ENCODE measurements at places on chromosomes 7 and 10.

DNA sequence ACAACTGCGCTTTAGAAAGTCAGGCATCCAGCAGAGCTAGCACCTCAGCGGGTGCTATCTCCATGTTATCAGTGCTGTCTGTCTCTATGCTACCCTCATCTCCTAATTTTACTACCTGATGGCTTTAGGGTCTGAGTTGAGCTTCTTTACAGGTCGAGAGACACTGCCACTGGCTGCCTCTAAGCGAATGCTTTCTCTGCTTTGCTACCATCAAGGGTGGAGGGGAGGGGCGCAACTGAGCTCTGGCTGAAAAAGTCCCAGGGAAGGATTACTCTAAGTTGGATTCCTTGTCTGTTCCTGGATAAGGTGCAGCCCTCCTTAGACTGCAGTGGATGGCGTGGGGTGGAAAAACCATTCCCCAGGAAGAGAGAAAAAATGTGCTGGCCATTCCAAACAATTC lies 105.7 kb downstream of the CDK14 start:
- DNase-seq, result no peak

DNA sequence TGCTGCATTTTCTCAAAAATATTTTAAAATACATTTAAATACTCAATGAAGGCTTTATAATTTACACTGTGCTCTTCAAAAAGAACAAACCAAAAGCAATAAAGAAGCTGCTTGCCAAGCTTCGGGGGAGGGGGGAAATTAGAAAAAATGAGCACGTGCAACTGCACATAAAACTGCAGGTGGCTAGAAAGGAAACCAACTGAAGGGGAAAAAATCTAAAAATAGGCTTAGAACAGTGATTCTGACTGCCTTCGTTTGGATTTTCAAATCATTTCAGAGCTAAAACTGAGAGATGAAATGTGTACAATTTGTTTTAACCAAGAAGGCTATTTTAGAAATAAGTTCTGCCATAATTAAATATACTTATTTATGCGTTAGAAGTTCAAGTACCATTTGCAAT lies 61.4 kb downstream of the ABI1 start:
- no peak for DNase-seq

DNA sequence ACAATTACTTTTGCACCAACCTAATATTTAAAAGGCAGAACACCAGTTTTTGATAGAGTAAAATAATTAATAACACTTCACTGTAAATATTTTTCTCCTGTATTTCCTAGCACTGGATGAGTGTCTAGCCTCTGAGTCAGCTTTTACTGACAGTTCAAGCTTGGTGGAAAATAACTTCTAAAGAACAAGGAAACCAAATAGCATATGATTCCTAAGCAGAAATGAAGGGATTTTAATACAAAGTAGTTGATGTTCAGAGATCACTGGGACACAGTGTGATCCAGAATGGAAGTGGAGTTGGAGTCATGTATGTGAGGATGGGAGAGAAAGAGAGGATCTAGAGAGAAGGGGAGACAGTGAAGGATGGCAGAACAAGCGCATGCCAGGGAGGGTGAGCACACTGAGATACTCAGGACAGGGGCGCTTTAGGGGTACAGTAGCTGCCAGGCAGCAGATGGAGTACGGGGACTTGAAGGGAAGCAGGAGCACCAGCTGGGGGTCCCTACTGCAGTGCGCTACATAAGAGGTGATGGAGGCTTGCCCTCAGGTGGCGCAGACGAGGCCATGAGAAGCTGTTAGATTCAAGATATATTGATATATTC lies 117.9 kb upstream of the KLF6 start:
- DNase-seq, result no peak

- DNase-seq, result no peak
Observed at GRCh38 chr10:110069502-110069982, 61.8 kb downstream of the ADD3 start.

DNA sequence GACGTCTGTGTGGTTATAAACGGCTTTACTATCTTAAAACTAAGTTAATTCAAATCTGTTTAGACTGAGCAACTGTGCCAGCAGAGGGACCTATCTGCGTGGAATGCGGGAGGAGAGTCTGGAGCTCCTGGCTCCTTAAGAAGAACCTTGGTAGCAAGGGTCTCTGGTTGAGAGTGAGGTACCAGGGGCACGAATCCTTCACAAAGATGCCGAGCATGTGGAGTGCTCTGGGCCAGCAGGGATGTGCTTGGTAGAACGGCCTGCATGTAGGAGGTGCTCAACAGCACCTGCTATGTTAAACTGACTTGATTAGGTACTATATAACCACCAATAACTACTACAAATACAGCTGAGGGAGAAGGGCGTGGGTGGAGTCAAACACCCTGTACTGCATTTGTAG lies 102.6 kb downstream of the VIPR2 start:
- DNase-seq, result no peak

DNA sequence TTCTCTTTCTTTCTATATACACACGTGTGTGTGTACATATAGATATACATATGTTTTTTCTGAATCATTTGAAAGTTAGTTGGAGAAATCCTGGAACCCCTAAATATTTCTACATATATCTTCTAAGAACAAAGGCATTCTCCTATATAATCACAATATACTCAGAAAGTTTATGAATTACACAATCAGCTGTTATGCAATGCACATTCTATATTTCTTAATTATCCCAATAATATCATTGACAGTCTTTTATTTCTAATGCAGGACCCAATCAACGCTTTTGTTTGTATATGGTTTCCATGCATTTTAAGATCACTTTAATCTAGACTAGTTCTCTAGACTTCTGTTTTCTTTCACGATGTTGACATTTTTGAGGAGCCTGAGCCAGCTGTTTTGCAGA lies 27.7 kb upstream of the ZNF746 start:
- DNase-seq, result no peak

DNA sequence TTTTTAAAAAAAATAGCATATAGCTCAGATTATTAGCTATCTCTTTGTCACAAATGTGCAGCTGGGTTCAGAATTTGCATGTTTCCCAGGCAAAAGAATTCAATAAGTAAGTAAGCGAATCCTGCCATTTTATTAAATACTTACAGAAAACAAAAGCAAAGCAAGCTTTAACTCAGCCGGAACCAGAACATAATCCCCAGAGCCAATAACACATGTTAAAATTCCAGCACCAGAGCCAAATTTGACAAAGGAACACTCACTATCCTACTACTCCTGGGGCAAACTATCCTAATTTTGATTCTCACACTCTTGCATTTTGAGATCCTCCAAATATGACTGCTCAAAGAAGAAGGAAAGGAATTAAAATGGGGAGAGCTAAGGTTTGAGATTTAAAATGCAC lies 32.6 kb downstream of the LRRTM3 start:
- no peak for DNase-seq

- DNase-seq, result no peak
Observed at GRCh38 chr7:137647905-137648565, 198.7 kb downstream of the DGKI start.

- DNase-seq, result no peak
Observed at GRCh38 chr7:106657085-106657991, 3.6 kb downstream of the CCDC71L start.

- DNase-seq, result no peak
Observed at GRCh38 chr10:36089790-36090440, 447.8 kb upstream of the FZD8 start.

- no peak for DNase-seq
Observed at GRCh38 chr10:7541137-7542087, 125.4 kb downstream of the ITIH5 start.

DNA sequence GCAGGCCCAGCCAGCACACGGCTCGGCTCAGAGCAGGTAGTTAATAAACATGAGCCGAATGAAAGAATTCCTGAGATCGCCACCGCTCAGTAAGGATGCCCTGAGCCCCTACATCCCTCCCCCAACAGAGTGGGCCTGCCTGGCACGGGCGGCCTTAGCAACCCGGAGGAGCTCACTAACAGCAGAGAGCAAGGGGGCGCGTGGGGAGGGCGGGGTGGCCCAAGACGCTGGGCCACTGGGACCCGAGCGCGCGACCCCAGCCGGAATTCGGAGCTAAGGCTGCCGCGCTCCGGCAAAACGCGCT lies 403 bp upstream of the ENO4 start:
- no peak for DNase-seq

DNA sequence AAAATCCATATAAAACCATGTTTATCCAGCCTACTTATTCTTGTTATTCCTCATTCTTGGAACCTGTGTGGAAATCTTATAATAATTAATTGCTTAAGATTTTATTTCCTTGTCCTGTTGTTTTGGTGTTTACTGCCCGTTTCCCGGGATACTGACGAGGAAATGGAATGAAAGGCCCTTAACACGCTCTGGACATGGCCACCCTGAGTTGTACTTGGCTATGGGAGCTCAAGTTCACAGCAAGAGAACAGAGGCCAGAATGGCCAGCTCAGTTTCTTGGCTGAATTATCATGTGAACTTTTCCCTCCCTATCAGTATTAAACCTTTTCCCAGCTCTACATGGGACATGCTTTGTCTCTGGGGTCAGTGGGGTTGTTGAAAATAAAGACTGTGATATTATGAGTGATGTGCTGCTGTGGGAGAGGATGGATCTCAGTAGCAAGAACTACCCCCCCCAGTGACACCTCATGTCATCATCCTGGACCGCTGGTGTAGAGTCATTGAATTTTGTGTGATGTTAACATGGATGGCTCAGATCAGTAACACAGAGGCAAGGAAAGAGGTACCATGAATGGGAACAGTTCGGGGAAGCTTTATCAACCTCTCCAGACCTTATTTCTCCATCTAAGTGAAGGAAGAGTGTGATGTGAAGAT lies 87.0 kb upstream of the IGFBP3 start:
- no peak for DNase-seq

DNA sequence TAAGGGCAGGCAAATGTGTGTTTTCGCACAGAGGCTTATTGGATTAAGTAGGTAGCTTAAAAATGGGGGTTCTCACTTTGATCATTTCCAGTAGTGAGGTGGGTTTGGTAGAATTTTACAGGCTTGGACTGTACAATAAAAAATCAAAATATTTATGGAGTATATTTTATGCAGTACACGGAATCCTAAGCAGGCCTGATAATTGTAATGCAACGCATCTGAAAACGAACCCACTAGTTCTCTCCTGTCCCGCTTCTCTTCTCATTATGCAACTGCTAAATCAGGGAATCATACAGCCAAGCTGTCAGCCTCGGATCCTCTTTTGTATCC lies 377 bp upstream of the POLR1F start:
- no peak for DNase-seq

DNA sequence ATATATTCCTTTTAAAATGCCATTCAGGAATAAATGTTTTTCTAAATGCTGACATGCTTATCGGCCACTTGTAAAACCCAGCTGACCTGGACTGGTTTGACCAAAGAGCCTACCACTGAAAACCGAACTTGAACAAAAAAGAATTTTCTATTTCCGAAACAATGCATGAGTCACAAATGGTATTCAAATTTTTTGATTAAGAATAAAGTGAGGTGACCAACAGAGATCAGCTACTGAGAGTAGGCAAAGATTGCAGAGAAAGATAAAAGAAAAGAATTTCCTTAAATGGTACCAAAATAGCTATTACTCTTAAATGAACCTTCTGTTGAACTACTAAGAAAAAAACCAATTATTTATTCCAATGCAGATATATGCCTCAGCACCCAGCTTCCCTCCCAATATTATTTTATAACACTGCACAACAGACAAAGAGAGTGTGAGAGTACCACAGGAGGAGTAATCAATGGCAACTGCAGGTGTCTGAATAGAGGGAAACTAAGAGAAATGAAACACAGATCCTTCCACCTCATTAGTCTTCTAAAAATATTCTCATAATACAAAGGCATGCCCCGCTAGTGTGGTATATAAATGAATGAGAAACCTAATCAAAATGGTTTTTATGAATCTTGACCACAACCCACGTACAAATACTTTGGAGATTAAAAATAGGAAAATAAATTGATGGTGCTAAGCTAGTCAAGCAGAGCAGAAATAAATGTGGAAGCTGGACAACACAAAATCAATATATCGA lies 20.1 kb downstream of the OSBPL3 start:
- no peak for DNase-seq

GRCh38 chr7:137816696-137817320 lies 30.0 kb downstream of the DGKI start:
- DNase-seq, result no peak

DNA sequence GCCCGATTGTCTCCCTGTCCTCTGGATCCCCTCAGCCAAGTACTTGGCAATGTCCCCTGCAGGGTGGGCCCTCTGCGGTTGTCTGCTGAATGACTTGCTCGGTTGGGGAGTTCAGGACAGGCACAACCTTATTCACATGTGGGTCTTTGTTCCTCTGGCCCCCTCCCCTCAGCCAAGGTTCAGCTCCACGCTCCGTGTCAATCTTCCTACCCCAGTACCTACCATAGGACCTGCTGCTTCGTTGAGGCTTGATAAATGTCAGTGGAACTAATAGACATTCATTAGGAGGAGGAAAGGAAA lies 7.1 kb downstream of the CPA5 start:
- DNase-seq, result no peak

GRCh38 chr7:134315679-134316538 lies 821 bp downstream of the SLC35B4 start:
- DNase-seq, result no peak

GRCh38 chr7:78148166-78148894 lies 349.8 kb downstream of the PHTF2 start:
- no peak for DNase-seq

DNA sequence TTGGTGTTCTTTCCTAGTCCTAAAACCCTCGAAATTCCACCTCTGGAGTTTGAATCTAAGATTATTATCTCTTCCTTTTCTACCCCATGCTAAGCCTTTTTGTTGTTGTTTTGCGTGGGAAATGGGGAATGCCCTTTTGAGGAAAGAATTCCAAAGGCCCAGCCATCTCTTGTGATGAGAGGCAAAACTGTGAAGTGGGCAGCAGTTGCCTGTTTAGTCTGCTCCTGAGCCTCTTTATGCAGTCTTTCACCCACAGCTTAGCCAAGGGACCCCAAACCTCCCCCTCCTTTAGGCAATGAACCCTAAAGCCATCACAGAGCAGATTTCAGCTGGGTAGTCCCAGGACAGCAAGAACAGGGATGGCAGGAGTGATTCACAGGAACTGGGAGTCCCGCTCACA lies 95.5 kb downstream of the DNMBP start:
- no peak for DNase-seq

DNA sequence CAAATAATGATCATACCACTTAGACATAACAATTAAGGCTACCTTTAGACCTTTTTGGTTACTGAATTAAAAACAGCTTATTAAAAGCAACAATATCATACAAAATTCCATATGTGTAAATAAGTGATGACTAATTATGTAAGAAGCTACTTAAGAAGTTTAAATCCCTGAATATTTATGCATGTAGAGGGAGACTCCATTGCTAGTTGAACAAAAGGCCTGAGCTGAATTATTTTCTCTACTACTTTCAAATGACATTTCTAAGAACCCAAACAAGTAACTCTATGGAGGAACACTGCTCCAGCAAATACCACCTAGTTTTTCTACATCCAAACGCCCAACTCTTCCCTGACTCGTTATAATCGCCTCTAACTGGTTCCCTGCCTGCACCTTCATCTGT lies 31.5 kb downstream of the EPC1 start:
- DNase-seq, result no peak
